Placental epithelial cell (primary cell): ENCODE measurements at places on chromosomes 3 and 15. TPM values are rescaled to one million over a fixed set of nuclear protein-coding genes. Genes with fewer than 3 reads are reported as not detected.

Gene LMAN1L
- 0.11 TPM in 1 of 2 replicates, not detected in the other for total RNA-seq

Gene CAPN7
- total RNA-seq = 61.5 and 69.9 TPM in 2 replicates

Gene GOLGA8B
- 53.5 and 76.9 TPM in 2 replicates for total RNA-seq

Gene TRIM42
- total RNA-seq = not detected in 2 replicates

Gene KLHL6
- not detected in 2 replicates for total RNA-seq

Gene ACP3
- 0.39 TPM in 1 of 2 replicates, not detected in the other for total RNA-seq

Gene GOLGA6B
- total RNA-seq = not detected in 2 replicates

Gene COL8A1
- total RNA-seq = 1.6 TPM in 2 replicates
